ENCODE measurements at places on chromosomes 13 and 19. TPM values are rescaled to one million over a fixed set of nuclear protein-coding genes. Genes with fewer than 3 reads are reported as not detected.

Gene TSC22D1
- 65.7 TPM for total RNA-seq

Gene CABP5
- total RNA-seq, result not detected

Gene LRP3
- 36.2 TPM for total RNA-seq

Gene MIA
- 0.83 TPM for total RNA-seq

Gene SMIM44
- not detected for total RNA-seq

Gene CEACAM21
- total RNA-seq, result not detected

Gene MEDAG
- total RNA-seq, result 101 TPM

Gene KLK8
- not detected for total RNA-seq

Gene SOX1
- not detected for total RNA-seq

Gene ITM2B
- total RNA-seq, result 170 TPM

Data from smooth muscle cell of trachea (primary cell).